Mucosa of descending colon (tissue), 3 donors: ENCODE measurements at places on chromosomes 6 and 20. TPM values are rescaled to one million over a fixed set of nuclear protein-coding genes. Genes with fewer than 3 reads are reported as not detected.

CD83 gene
- total RNA-seq = 2.5 TPM

GGTLC1 gene
- total RNA-seq = 0.32 TPM

EEF1A2 gene
- total RNA-seq = 1.3 TPM

SNX3 gene
- total RNA-seq = 103 TPM

RIPOR3 gene
- total RNA-seq = 2.2 TPM

SLC4A11 gene
- 1.2 TPM for total RNA-seq

ITPR3 gene
- 103 TPM for total RNA-seq

C6orf163 gene
- total RNA-seq = 3.8 TPM

DNA sequence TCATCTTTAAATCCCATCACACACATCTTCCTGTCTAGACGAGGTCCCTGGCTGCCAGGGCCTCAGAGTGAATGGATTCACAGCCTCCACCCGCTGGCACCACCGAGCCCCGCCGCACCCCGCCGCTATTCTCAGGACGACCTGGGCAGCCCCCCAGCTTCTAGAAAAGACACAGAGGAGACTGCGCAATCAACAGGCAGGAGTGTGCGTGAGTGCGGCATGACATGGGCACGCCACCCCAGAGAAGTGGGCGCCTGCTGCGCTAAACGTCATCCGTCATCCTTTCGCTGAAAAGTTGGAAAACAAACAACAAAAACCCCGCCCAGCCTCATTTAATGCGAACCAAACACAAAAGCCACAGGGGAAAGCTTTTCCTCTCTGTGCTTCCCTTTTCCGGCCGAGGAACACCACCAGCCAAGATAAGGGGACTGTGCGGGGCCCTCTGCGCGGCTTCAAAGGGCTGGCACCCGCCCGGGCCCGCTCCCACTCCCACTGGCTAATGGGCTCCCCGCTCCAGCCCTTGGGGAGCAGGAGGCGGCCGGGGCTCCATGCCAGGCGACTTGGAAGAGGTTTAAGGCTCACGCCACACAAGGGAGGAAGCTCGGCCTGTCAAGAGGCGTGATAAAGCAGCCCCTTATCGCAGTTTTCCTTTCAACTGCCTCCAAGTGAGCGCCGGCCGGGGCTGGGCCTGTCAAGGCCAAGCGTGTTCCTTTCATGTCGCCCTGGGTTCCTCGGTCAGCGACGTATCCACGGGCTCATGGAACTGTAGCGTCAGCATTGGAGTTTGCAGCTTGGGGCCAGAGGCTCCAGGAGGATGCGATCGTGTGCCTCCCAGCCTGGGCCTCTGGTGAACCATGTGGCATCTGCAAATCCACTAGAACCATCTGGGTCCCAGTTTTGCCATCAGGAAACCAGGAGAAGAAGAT lies 50.1 kb downstream of the NFATC2 start:
- DNase-seq = peak; percentile 42

GRCh38 chr6:111551521-111552231 lies 54.0 kb downstream of the TRAF3IP2 start:
- DNase-seq = peak; percentile 72

DNA sequence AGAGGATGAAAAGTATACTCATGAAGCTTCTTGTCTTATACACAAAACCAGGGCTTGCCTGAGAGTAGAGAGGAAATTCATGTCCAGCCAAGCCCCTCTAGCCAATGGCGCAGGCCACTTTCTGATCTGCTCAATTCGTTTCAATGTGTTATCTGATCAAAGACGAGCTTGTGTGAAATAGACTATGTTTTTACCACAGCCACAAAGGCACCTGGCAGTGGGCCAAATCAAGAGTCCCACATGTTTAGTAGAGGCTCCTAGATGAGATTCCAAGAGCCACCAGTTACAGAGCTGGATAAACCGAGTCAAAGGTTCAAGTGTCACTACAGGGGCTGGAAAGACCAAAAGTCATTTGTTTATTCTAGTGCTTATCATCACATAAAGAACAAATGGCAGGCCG lies 34.9 kb downstream of the GPLD1 start:
- no peak for DNase-seq

DNA sequence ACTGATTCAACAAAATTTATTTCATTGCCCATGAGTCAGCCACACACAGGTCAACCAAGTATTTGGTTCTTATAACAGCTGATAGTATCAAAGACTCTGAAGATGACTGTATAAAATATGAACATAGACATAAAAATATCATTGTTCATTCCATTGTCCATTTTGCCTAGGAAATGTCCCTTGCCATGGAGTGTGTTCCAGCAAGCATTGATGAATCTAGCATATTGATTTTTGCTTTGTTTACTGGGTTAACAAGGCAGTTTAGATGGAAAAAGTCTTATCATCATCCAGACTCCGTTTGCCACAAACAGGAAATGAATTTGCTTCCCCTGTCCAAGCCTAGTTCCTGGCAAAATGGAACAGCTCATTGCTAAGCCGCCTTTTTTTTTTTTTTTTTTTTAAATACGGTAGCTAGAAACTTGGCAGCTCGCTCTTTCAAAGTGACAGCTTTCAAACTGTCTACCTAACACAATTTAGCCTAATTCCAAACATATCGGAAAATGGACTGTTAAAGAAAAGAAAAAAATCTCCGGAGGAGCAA lies 7.5 kb downstream of the F13A1 start:
- no peak for DNase-seq

DNA sequence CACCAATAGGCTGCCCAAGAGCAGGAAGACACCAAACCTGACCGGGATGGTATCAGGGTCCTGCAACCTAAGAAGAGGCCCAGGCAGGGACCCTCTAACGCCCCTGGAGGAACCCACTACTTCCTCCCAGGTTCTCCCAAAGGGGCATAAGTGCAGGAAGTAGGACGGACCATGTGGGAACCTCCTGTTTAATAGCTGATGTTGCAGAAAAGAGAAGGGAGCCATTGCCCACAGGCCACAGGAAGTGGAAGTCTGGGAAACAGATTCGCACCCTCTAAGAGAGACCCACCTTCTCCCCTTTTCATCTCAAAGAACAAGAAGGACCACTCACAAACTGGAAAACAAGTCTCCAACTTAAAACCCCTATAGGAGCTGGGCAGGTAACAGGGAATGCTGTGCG lies 18.1 kb downstream of the PREX1 start:
- DNase-seq = no peak

DNA sequence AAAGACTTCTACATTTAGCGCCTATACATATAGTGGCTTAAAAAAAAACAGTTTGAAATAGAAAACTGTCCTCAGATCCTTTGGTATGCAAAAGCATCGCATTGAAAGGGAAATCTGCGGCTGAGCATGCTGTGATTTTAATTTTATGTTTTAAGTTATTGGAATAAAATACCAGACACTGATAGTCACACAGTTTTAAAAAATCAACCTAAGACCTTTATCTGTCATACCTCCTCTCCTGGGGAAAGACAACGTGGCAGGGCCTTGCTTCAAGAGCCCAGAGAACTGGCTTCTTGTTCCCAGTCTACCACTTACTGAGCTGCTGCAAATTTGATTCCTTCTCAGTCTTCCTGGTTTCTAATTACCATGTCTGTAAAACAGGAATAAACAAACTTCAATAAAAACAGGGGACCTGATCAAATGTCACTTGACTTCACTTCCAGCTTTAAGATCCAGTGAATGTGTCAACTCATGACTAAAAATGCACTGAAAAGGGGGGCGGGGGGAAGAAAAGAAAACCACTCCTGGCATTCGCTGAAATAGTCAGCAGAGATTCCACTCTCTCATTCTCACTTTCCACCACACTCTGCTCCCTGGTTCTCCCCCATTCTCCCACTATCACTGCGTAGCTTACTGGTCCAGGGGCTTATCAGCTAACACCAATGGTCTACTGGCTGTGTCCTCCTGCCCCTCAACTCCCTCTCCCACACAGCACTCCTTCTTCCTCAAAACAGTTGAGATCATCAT lies 494.7 kb upstream of the MARCKS start:
- no peak for DNase-seq

GRCh38 chr20:32218156-32218900 lies 10.6 kb downstream of the POFUT1 start:
- DNase-seq = no peak

DNA sequence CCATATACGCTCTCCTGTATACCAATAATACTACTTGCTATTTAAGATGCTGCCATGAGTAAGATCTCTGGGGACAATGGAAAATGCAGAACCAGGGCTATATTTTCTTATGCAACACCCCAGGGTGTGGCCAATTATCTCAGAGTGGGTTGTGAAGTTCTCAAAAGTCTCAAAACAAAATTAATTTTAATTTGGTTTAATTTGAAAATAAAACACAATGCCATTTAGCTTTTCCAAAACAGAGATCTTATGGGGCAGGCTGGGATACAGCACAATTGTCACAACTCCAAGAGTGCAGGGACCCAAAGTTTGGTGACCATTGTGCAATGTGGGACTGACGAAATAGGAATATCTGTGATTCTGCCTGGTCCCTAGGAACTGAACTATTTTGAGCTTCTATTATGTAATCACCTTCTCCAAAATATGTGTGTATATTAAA lies 43.1 kb downstream of the MBOAT1 start:
- no peak for DNase-seq
